Esophagus squamous epithelium (tissue), 5 donors: ENCODE measurements at places on chromosomes 12 and 14.

GRCh38 chr12:93089805-93090569 is 160.9 kb upstream of the EEA1 start:
- H3K36me3 ChIP-seq = no peaks in the 10 kb centered on the region
- H3K27me3 ChIP-seq = no peaks in the 10 kb centered on the region
- H3K4me1 ChIP-seq = no peaks in the 10 kb centered on the region
- no peak for DNase-seq
- no peak overlapping the region for H3K27ac ChIP-seq
- H3K4me3 ChIP-seq = no peak overlapping the region

DNA sequence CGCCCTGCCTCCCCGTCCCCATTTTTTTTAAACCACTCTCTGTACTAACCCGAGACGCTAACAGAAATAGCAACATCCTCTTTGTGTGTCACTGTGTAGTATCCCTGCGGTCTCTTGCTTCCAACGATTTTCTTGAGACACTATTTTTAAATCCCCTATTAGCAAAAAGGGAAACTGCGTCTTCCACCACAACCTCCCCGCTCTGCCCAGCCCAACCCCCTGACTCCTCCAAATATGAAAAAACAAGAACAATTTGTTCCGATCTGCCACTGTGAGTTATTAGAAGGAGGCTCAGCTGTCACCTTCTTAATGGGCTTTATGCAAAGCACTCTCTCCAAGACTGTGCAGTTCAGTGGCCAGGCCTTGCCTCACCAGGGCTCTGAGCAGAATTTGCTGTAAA is 76.3 kb downstream of the MAP1LC3B2 start:
- no peaks in the 10 kb centered on the region for H3K4me1 ChIP-seq
- H3K27me3 ChIP-seq = no peaks in the 10 kb centered on the region
- DNase-seq = no peak
- no peak overlapping the region for H3K27ac ChIP-seq
- no peak overlapping the region for H3K4me3 ChIP-seq
- no peaks in the 10 kb centered on the region for H3K36me3 ChIP-seq

DNA sequence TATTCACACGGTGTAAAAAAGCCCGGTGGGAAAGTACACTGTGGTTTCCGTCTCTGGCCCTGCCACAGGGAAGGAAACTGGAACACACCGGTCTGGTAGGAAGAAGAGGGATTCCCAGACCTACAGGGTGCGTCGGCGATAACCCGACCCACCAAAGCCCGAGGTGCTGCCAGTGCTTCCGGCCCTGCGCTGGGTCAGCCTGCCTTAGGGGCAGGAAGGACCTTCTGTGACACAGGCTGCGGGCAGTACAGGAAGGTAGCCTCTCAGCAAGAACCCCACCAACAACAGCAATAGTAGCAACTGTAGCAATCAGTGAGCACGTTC is 169.5 kb upstream of the FKBP4 start:
- no peak for DNase-seq
- H3K4me1 ChIP-seq = peaks cover 4% of the 10 kb centered on the region
- peaks cover 29% of the 10 kb centered on the region for H3K27me3 ChIP-seq

- H3K4me3 ChIP-seq = no peak overlapping the region
- DNase-seq = no peak
- H3K4me1 ChIP-seq = peaks cover 19% of the 10 kb centered on the region
- H3K27me3 ChIP-seq = peaks cover 31% of the 10 kb centered on the region
- H3K36me3 ChIP-seq = no peaks in the 10 kb centered on the region
- no peak overlapping the region for H3K27ac ChIP-seq
These were observed 7.9 kb downstream of the TMEM63C start for GRCh38 chr14:77189479-77189878.

GRCh38 chr12:52033446-52034140 is 17.6 kb upstream of the NR4A1 start:
- no peaks in the 10 kb centered on the region for H3K36me3 ChIP-seq
- no peaks in the 10 kb centered on the region for H3K27me3 ChIP-seq
- H3K27ac ChIP-seq = peak overlapping the region; percentile 94

DNA sequence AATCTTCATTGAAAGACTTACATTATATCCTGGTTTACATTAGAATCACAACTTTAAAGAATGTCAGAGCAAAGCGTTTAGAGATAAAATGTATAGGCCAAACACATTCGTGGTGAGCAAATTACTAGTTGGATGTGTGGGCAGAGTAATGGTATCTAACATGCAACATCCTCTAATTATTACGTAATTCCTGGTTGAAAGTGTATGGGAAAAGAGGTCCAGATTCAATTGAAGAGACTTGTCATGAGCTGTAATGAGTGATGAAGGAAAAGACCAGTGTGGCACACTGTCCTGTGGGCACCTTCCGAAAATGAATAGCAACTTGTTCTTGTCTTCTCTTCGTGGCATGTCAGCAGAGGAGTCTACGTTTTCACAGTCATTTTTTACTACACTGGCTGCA is 192.8 kb downstream of the LRIG3 start:
- DNase-seq = no peak
- no peak overlapping the region for H3K4me3 ChIP-seq
- H3K27me3 ChIP-seq = no peaks in the 10 kb centered on the region
- no peaks in the 10 kb centered on the region for H3K4me1 ChIP-seq

- no peaks in the 10 kb centered on the region for H3K36me3 ChIP-seq
- H3K27me3 ChIP-seq = no peaks in the 10 kb centered on the region
- H3K27ac ChIP-seq = no peak overlapping the region
- no peak overlapping the region for H3K4me3 ChIP-seq
- H3K4me1 ChIP-seq = no peaks in the 10 kb centered on the region
- no peak for DNase-seq
These were observed 185.2 kb upstream of the TBX3 start for GRCh38 chr12:114868995-114869834.

- H3K27ac ChIP-seq = no peak overlapping the region
- H3K36me3 ChIP-seq = no peaks in the 10 kb centered on the region
- H3K4me1 ChIP-seq = no peaks in the 10 kb centered on the region
- H3K4me3 ChIP-seq = no peak overlapping the region
These were observed 10.0 kb downstream of the SLC6A13 start for GRCh38 chr12:252636-253035.

DNA sequence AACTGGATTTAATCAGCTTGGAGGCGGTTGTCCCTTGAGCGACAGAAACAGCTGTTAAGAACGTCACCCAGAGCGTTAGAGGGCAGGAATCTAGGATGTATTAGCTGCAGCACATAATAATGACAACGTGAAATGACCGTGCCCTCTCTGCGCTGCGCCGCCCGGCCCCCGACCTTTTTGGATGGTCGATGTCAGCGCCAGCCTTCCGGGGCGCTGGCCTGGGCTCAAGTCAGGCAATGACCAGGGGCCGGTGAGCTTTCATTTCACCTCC is 427 bp upstream of the TMEM120B start:
- no peak for DNase-seq
- no peaks in the 10 kb centered on the region for H3K36me3 ChIP-seq
- H3K4me3 ChIP-seq = peak overlapping the region; percentile 89
- peak overlapping the region; percentile 92 for H3K27ac ChIP-seq
- H3K4me1 ChIP-seq = peaks cover 25% of the 10 kb centered on the region

DNA sequence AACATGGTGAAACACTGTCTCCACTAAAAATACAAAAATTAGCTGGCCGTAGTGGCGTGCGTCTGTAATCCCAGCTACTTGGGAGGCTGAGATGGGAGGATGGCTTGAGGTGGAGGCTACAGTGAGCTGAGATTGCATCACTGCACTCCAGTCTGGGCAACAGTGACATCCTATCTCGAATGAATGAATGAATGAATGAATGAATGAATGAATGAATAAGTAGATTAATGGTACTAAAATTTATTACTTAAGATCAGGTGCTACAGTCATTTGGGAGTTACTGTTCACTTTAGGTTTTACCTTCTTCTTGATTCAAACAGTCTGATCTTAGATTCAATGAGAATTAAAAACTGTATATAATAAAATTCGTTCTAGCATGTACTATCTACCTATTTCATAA is 31.6 kb upstream of the WDR89 start:
- no peaks in the 10 kb centered on the region for H3K4me1 ChIP-seq
- no peak overlapping the region for H3K4me3 ChIP-seq
- DNase-seq = no peak
- no peak overlapping the region for H3K27ac ChIP-seq
- H3K36me3 ChIP-seq = peaks cover 9% of the 10 kb centered on the region

- H3K36me3 ChIP-seq = no peaks in the 10 kb centered on the region
- no peak overlapping the region for H3K27ac ChIP-seq
- H3K4me3 ChIP-seq = no peak overlapping the region
- no peaks in the 10 kb centered on the region for H3K4me1 ChIP-seq
These were observed 82.1 kb upstream of the CAPRIN2 start for GRCh38 chr12:30836656-30837445.

DNA sequence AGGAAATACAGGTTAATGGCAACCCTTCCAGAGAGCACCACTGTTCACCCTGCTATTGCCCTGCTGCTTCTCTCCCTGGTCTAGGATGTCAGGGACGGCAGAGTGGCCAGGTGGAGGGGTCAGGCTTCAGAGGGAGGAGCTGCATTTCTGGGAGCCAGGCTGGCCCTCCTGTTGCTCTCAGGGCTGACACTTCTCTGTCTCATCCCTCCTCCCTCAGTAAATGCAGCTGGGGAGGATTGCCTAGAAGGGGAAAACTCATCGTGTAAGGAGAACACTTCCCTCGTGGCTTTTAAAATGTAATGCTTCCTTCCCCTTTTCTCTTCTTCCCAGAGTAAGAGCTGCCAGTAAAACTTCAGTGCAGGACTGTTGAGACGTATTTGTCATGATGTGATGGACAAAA is 20.8 kb downstream of the SUSD6 start:
- no peak for DNase-seq
- H3K36me3 ChIP-seq = no peaks in the 10 kb centered on the region
- H3K27me3 ChIP-seq = no peaks in the 10 kb centered on the region
- peaks cover 99% of the 10 kb centered on the region for H3K4me1 ChIP-seq

DNA sequence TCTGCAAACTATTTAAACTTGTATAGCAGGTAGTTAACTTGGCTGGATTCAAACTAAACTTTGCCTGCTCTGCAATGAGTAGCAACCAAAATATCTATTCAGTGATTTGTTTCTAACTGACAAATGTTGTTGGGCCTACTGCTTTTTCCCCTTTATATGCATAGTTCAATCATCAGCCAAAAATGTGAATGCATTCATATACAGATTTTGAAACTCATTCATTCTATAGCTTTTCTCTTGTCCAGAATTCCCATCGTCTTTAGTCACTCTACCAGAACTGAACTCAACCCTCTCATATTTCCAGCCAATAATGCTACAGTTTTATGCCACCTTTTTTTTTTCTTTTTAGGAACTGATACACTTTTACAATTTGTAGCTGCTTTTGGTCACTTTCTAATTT is 599.8 kb downstream of the RPL10L start:
- no peaks in the 10 kb centered on the region for H3K27me3 ChIP-seq
- DNase-seq = no peak
- no peaks in the 10 kb centered on the region for H3K36me3 ChIP-seq
- H3K4me3 ChIP-seq = no peak overlapping the region
- H3K27ac ChIP-seq = no peak overlapping the region

GRCh38 chr12:130334937-130335336 is 2.8 kb upstream of the PIWIL1 start:
- no peak overlapping the region for H3K27ac ChIP-seq
- peaks cover 3% of the 10 kb centered on the region for H3K27me3 ChIP-seq
- DNase-seq = no peak
- H3K36me3 ChIP-seq = no peaks in the 10 kb centered on the region
- H3K4me1 ChIP-seq = peaks cover 8% of the 10 kb centered on the region

GRCh38 chr12:23987046-23987445 is 37.6 kb upstream of the SOX5 start:
- no peaks in the 10 kb centered on the region for H3K27me3 ChIP-seq
- no peak overlapping the region for H3K4me3 ChIP-seq
- no peaks in the 10 kb centered on the region for H3K4me1 ChIP-seq
- DNase-seq = no peak
- H3K36me3 ChIP-seq = no peaks in the 10 kb centered on the region

DNA sequence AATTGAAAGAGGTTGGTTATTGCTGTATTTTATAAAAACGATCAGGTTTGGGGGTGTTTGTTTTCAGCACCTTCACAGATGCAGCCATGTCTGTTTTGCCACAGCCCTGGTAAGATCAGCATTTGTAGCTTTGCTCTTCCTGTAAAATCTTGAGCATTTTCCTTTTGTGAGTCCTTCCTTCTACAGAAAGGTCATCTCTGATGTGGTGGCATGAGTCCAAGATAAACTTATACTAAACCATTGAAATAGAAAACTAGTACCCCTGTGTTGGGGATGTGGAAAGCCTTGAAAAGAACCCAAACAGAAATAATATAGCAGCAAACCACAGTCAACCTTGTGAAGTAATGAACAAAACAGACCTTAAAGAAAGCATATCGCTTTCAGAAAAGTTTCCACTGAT is 85.5 kb downstream of the TGFB3 start:
- H3K4me3 ChIP-seq = no peak overlapping the region
- no peaks in the 10 kb centered on the region for H3K36me3 ChIP-seq

- H3K4me3 ChIP-seq = no peak overlapping the region
- H3K27ac ChIP-seq = no peak overlapping the region
- no peaks in the 10 kb centered on the region for H3K36me3 ChIP-seq
- H3K27me3 ChIP-seq = no peaks in the 10 kb centered on the region
- DNase-seq = no peak
These were observed 178.6 kb upstream of the EEA1 start for GRCh38 chr12:93107514-93108312.

DNA sequence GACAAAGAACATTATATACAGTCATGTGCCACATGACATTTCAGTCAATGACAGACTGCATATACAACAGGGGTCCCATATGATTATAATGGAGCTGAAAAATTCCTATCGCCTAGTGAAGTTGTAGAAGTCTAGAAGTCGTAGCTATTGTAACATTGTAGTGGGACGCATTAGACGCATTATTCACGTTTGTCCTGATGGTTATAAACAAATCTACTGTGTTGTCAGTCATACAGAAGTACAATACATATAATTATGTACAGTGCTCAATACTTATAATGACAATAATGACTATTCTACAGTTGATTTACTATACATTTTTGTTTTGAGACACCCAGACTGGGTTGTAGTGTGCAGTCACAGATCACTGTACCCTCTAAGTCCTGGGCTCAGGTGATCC is 64.1 kb upstream of the AP4S1 start:
- H3K4me1 ChIP-seq = no peaks in the 10 kb centered on the region
- H3K27me3 ChIP-seq = no peaks in the 10 kb centered on the region
- no peak overlapping the region for H3K27ac ChIP-seq

- H3K27me3 ChIP-seq = no peaks in the 10 kb centered on the region
- no peaks in the 10 kb centered on the region for H3K36me3 ChIP-seq
- no peak overlapping the region for H3K27ac ChIP-seq
- no peaks in the 10 kb centered on the region for H3K4me1 ChIP-seq
- H3K4me3 ChIP-seq = no peak overlapping the region
- DNase-seq = no peak
These were observed 6.9 kb downstream of the LMO3 start for GRCh38 chr12:16599081-16599480.

GRCh38 chr12:94997061-94997460 is 6.4 kb downstream of the NDUFA12 start:
- no peaks in the 10 kb centered on the region for H3K27me3 ChIP-seq
- no peak overlapping the region for H3K27ac ChIP-seq
- peaks cover 57% of the 10 kb centered on the region for H3K36me3 ChIP-seq
- no peak overlapping the region for H3K4me3 ChIP-seq

- no peak overlapping the region for H3K27ac ChIP-seq
- no peaks in the 10 kb centered on the region for H3K27me3 ChIP-seq
- no peak overlapping the region for H3K4me3 ChIP-seq
- H3K36me3 ChIP-seq = no peaks in the 10 kb centered on the region
- DNase-seq = no peak
These were observed 536.9 kb upstream of the LMO3 start for GRCh38 chr12:17142856-17143255.

GRCh38 chr14:22622255-22622654 is 21.9 kb downstream of the OR6J1 start:
- no peaks in the 10 kb centered on the region for H3K36me3 ChIP-seq
- no peaks in the 10 kb centered on the region for H3K27me3 ChIP-seq
- H3K4me3 ChIP-seq = no peak overlapping the region
- H3K4me1 ChIP-seq = no peaks in the 10 kb centered on the region
- no peak overlapping the region for H3K27ac ChIP-seq
- DNase-seq = no peak
